NCI-H2107 (cell line): ENCODE measurements at places on chromosomes 6 and 20.

GRCh38 chr20:378961-379336, 1.6 kb upstream of the TRIB3 start:
- DNase-seq: peak; percentile 7

DNA sequence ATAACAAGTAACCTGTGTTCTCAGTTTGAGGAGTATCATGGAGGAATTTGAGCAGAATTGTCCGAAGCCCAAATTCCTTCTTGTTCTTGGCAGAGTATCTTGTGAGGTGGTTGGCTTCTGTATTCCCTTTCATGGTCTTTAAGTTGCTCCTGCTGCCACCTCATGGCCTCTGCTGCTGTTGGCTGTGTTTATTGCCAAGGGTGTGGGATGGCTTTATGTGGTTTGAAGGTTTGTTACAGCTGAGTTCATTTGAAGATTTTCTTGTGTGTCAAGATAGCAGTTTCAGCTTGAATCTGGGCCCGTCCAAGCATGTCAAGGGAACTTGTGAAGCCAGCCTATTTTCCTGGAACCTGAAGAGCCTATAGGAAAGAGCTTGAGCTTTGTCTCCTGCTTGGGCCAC, 20.2 kb upstream of the TTK start:
- DNase-seq: no peak

DNA sequence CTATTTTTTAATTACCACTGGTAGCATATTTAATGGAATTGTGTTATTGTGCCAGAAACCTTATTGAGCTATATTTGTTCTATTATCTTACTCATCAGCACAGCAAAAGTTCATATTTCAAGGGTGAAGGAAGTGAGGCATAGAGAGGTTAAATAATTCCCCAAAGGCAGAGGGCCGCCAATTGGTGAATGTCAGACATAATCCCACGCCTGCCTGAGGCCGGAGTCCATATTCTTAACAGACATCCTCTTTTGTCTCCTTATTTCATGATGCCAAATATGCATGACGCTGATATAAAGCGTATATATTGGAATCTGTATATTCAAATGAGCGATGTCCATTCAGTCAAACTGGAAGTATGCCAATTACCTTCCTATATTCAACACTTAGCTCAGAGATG, 505.0 kb upstream of the SLC35B3 start:
- no peak for DNase-seq

GRCh38 chr6:164129218-164129617, 714.7 kb downstream of the QKI start:
- DNase-seq: no peak

DNA sequence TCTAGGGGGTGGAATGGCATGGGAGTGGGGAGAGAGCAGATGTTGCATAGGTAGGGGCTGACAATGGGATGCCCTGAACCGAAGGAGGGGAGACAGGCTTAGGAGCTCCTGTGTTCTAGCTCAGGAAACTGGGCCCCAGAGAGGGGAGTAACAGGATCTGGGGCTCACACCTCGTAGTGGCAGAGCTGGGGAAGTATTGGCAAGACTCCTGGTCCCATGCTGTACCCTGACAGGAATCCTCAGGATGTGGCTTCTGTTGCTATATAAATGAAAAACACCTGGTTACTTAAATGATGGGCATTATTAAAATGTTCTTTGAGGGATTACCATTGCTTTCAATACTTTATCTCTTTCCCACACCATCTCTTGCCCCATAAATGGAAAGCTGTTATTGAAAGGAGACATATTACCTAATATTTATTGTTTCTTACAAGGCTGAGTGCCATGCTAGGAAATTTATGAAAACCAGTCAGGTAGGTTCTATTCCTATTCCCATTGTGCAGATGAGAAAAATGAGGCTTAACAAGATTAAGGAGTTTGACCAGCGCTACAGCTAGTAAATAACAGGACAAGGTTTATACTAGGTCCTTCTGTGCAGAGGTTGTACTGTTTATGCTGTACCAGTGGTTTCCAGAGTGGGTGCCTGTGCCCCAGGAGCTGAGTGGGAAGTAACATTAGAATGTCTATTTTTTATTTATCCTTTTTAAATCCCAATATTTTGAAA, 35.3 kb upstream of the TCP11 start:
- DNase-seq: no peak

DNA sequence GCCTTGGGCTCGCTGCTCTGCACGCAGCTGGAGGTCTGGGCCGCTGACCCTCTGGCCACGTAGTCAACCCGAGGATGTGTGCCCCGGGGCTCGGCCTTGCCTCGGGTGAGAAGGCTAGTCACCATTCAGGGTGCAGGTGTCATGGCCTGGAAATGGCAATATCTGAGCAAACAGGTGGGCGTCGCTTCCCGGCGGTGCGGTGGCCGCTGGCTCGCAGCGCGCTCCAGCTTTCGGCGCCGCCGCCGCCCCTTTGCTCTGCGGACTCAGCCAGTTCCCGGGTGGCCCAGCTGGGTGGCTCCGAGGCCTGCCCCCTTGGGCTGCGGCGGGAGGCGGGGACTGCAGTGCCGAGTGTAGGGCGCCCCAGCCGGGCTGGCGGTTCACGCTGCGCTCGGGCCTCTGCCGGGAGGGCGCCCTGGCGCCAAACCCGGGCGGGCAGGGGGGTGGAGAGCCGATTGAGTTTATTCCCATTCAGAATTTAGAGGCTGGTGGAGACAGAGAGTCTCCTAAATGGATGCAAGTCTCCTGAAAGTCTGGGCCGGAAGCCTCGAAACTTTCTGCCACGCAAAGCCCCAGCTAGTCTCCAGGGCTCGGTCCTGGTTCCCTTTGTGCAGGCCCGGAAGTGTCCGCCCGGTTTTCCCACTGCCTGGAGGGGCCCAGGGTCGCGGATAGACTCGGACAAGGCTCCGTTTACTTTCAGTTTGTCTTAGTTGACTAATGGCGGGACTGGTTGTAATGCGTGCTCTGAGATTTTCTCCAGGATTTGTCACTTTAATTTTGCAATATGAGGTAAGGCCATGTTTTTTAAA, 11.3 kb upstream of the TFAP2A start:
- no peak for DNase-seq

DNA sequence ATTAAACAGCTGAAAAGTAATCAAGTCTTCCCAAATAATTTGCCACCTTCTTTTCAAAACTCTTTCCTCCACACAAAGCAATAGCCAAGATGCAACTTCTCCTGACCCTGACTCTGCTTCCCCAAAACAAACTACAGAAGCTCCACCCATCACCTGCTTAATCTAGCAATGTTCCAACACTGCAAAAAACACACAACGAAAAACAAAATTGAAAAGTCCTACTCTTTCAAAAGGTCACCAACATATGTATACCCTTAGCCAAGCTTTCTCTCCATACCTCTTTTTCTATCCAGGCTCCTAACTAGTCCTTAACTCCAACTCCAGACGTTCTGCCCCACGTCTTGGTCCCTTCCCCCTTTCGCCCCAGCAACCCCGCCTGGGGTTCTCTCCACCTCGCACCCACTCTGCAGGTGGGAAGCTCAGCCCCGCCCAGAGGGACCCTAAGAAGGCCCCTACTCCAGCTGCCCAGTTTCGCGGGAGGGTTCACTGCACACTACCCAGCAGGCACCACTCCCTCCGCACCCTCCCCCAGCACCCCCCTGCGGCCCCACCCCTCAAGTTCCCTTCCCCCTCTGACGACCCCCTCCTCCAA, 717 bp downstream of the CSNK2A1 start:
- no peak for DNase-seq
